IPS DF 6.9 (cell line): ENCODE measurements at places on chromosomes 12 and 14.

- H3K36me3 ChIP-seq: no peaks in the 10 kb centered on the region
- H3K4me1 ChIP-seq: no peaks in the 10 kb centered on the region
- no peak overlapping the region for H3K27ac ChIP-seq
- no peak for DNase-seq
- no peak overlapping the region for H3K4me3 ChIP-seq
- H3K27me3 ChIP-seq: no peaks in the 10 kb centered on the region
These were observed 572.3 kb downstream of the PRKD1 start for GRCh38 chr14:29355331-29355730.

GRCh38 chr12:40735551-40736230 is 43.5 kb downstream of the CNTN1 start:
- H3K27me3 ChIP-seq: no peaks in the 10 kb centered on the region
- no peak for DNase-seq
- H3K4me1 ChIP-seq: peaks cover 1% of the 10 kb centered on the region; the same call in 1 of the 2 replicates
- no peak overlapping the region for H3K27ac ChIP-seq

- peaks cover 2% of the 10 kb centered on the region; the same call in 1 of the 2 replicates for H3K4me1 ChIP-seq
- H3K27me3 ChIP-seq: no peaks in the 10 kb centered on the region
- H3K4me3 ChIP-seq: no peak overlapping the region
- no peak overlapping the region for H3K27ac ChIP-seq
These were observed 80.1 kb downstream of the PLXNC1 start for GRCh38 chr12:94228488-94228907.

GRCh38 chr12:93387780-93388179 is 10.1 kb downstream of the NUDT4 start:
- H3K4me1 ChIP-seq: no peaks in the 10 kb centered on the region
- no peaks in the 10 kb centered on the region for H3K36me3 ChIP-seq
- H3K27ac ChIP-seq: no peak overlapping the region
- no peaks in the 10 kb centered on the region for H3K27me3 ChIP-seq
- no peak overlapping the region for H3K4me3 ChIP-seq
- no peak for DNase-seq

GRCh38 chr12:52255926-52256583 is 18.4 kb upstream of the KRT86 start:
- no peak for DNase-seq
- H3K4me3 ChIP-seq: no peak overlapping the region
- no peaks in the 10 kb centered on the region for H3K36me3 ChIP-seq

DNA sequence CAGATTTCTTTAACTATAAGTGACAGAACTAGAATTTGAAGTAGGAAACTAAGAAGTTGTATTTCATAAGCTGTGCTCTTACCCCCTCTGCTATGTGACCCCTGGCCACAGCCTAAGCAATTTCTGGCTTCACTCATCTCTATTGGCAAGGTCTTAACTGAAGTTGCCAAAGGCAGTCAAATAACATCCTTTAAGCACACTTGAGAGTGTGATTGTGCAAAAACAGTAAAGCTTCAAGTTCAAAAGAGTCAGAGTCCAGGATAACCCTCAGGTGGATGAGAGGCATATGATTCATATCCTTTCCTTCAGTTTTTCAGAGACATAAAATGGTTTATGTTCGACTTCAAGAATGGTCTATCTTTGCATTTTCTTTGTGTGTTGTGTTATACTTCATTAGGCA is 45.2 kb downstream of the GRIP1 start:
- no peaks in the 10 kb centered on the region for H3K27me3 ChIP-seq
- no peaks in the 10 kb centered on the region for H3K36me3 ChIP-seq
- no peak for DNase-seq

DNA sequence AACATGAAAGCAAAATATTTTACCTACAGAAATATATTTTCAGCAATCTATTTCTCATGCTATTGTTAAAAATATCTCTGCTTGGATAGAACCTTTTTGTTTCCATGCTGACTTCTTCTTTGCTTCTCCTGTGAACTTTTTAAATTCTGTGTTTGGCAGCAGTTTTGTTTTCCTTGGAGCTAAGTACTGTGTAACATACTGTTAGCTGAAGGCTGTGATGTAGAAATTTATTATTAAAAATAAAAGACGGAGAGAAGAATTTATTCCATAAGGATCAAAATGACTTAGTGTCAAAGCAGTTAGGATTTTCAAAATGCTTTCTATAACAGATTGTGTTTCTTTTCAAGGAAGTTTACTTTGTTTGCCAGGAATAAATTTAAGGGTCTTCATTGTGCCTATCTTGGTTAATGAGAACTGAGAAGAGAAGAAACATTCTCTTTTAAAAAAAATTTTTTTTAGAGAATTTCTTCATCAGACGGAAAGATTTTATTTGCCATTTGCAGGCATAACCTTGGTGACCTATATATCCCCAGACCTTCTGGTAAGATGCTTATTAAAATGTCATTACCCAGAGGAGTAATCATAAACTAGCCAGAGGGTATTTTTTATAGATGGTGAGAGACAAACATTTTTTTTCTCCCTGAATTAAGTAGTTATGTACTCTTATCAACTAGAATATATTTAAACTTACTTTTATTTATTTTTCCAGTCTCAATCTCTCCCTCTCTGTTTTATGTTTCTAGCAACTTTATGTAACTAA is 147.1 kb upstream of the SLCO1C1 start:
- no peaks in the 10 kb centered on the region for H3K27me3 ChIP-seq
- H3K27ac ChIP-seq: no peak overlapping the region
- no peak overlapping the region for H3K4me3 ChIP-seq
- no peak for DNase-seq

DNA sequence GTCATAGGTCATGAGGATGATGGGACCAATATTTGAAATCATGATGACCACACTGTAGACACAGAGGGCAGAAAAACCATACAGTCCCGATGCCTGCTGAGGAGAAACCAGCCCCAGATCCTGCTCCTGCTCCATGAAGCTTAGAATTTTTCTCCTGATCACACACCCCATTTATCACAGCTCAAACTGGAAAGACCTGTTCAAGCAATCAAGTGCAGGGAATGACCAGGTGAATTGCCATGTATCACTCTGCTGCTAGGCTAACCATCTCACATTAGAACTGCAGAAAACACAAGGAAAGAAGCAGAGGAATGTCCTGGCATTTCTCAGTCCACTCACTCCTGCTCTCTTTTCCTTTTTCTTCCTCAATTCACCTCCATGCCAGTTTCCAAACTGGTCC is 18.1 kb downstream of the MANSC1 start:
- no peaks in the 10 kb centered on the region for H3K27me3 ChIP-seq
- H3K4me1 ChIP-seq: 0 out of 2 replicates have a peak, but pooled peaks cover 3% of the 10 kb centered on the region
- no peaks in the 10 kb centered on the region for H3K36me3 ChIP-seq
- no peak for DNase-seq
